ENCODE measurements at places on chromosomes 7 and 10.
A peak's percentile ranks its signal among the peaks of the same experiment; 100 is the strongest.

DNA sequence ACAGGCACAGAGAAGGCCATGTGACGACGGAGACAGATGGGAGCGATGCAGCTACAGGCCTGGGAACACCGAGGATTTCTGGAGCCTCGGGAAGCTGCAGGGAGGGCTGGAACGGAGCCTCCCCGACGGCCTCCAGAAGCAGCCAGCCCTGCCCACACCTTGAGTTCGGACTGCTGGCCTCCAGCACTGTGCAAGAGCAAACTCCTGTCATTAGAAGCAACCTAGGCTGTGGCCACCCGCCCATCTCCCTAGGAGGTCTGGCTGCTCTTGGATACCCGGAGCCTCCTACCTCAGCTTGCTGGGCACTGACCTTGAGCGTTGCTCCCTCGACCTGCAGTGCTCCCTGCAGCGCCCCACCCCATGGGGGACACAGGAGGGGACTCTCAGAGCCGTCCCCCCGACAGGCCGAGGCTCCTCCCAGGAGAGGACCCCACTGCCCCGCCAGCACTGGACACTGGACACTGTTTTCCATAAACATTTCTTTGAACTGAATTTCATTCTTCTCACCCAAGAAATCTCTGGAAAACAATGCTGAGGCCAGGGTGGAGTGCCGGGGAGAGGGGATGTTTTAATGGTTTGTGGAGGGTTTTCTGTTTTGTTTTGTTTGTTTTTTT lies 22.5 kb upstream of the TNRC18 start:
- no peak for DNase-seq

- DNase-seq, result no peak
Observed at GRCh38 chr10:70907637-70908405, 19.5 kb upstream of the PCBD1 start.

DNA sequence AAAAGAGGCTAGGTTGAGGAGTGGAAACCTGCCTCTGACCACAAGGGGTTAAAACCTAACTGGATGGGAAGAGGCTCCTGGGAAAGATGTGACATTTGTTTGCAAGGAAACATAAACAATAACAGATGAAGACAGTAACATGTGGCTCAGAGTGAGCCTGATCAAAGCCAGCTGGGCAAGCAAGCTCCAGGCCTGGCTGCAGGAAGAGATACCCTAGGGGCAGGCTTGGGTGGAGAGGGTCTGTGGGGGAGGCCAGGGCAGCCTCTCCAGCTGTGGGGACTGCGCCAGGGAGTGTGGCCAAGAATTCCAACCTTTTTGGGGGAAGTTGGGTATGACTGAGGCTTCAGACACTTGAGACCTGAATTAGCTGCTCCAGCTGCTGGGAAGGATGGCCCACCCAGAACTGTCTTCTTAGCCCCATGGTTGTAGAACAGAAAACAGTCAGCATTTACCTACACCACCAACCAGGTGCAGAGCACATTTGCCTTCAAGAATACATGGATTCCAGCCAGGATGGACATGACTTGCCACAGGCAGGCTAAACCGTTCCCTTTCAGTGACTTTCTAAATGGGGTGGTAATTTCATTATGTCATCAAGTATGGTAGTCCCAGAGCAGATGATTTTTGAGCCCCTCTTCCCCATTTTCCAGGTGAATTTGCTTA lies 10.4 kb upstream of the FAM170B start:
- DNase-seq, result no peak

GRCh38 chr10:52818019-52818418 lies 45.4 kb upstream of the MBL2 start:
- DNase-seq, result no peak

DNA sequence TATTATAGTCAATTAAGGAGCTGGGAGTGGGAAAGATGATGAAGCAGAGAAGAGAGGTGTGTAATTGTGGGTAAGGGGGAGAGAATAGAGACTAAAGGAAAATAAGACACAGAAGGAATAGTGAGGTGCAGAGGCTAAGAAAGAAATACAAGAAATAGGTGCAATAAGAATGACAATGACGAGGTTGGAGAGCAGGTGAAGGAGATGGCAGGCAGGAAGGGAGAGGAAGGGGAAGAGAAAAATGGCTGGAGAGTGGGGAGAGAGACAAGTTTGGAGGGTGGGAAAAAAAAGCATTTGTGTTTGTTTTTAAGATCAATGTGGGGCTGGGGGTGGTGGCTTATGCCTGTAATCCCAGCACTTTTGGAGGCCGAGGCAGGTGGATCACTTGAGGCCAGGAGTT lies 27.6 kb upstream of the MKLN1 start:
- DNase-seq, result no peak

DNA sequence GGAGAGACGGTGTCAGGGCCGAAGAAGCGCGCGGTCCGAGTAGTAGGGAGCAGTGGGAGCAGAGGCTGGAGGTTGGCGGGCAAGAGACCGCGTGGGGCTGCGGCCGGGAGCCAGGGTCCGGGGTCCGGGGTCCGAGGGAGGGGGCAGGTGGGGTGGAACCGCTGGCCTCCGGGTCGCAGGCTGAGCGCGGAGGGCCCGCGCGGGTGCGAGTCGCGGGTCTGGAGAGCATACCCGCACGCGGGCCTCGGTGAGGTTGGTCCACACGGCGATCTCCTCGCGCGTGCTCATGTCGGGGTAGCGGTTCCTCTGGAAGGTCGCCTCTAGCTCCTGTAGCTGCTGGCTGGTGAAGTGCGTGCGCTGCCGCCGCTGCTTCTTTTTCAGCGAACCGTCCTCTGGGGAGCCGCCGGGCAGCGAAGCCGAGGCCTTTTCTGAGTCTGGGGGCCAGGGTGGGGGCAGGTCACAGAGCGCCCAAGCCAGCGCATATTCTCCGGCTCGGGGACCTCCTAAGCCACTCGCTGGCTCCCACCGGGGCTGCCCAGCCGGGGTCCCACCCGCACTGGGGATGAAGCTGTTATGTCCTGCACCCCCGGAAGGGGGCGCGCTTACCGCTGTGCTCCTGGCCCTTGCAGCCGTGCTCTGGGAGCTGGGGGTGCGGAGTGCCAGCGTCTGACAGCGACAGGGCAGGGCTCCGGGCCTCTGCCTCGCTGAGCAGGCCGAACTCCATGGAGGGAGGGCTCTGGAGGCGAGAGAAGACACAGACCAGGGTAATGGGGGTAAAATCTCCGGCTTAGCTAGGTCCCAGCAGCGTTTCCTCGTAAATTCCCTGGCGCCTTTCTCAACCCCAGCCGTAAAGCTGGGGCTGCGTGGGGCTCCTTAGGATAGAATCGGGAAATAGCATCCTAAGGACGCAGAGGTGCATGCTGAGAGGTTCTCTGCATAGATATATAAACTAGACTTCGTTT lies 5.5 kb downstream of the ELOVL3 start:
- DNase-seq, result peak; percentile 80

- no peak for DNase-seq
Observed at GRCh38 chr7:24422441-24423010, 138.5 kb downstream of the NPY start.

GRCh38 chr7:44045226-44046014 lies 918 bp downstream of the DBNL start:
- no peak for DNase-seq

- DNase-seq, result peak; percentile 20
Observed at GRCh38 chr10:47207281-47207615, 92.7 kb upstream of the GDF10 start.

DNA sequence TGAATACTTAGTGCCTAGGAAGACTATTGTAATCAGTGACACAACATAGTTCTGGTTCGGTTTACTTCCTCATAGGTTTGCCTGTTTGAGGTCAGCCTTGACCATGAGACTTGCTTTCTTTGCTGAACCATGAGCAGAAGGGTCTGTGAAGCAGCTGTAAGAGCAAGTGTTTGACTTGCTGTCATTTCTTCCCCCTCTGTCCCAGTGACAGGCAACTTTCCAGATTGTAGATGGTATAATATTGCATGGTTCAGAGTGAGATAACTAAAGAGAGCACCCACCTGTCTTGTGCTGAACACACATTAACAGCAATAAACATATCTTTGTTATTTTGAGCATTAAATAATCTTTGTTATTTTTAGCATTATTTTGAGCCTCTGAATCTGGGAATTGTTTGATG lies 9.3 kb upstream of the RTKN2 start:
- DNase-seq, result no peak

DNA sequence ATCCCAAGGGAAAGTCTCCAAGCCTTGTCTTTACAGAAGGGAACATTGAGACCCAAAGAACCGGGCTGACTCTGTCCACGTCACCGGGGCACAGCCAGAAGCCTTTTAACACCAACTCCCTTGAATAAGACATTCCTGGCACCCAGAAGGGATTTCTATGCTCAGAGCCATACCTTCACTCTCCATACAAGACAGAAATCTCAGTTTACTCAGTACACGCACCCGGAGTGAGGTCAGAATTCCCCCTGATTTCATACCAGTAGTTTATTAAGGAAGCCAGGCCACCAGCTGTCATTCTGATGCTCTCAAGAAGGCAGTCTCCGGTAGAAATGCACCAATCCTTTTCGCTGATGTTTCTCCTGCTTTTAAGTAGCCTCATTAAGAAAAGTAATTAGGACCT lies 134.2 kb upstream of the KCNMA1 start:
- DNase-seq, result no peak

DNA sequence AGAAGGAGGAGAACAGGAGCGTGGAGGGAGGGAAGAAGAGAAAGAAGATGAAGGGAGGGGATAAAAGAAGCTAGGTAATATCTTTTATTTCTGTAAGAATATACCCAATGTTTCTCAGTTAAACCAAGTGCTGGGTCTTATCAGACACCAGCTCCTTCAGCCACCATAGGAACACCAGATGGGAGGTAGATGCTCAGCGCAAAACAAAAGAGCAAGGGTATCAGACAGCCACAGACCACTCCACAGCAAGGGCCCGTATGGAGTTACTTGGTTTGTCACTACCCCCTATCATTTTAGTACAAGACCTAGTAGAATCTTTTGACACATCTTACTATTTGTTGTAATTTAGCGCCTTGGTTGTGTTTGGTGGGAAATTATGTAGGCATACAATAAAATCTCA lies 65.9 kb upstream of the FAM133B start:
- no peak for DNase-seq

DNA sequence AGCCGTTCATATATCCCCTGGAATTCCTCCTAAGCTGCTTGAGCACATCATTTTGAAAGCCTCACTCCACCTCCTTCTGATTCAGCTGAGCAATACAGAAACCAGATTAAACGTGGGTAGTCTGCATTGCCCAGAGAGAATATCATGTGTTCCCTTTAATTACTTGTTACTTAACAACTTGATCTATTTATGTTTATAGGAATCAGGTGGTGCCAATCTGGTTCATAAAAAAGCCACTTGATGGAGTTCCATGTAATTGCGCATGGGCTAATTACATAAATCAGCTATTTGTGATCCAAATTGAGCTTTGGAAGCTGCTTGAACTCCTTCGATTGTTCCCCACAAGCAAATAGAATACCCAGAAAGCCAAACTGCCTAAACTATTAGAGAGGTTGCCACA lies 114.7 kb upstream of the ADCY1 start:
- DNase-seq, result no peak

- no peak for DNase-seq
Observed at GRCh38 chr7:140061607-140061930, 1.2 kb downstream of the PARP12 start.

DNA sequence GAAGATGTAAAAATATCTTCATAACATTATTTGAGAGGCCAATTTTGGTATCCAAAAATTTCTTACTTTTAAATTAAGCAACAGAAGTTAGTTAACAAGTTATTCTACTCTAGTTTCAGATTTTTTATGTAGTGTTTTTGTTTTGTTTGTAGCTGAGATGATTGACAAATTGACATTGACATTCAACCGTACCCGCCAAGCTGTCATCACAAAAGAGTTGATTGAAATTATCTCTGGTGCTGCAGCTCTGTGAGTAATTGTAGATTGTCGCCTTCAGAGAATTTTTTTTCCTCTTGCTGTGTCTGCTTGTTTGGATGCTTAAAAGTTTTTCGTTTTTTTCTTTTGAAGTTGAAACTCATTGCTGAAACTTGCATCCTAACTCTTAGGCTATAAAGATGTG lies 14.6 kb downstream of the ATP5F1C start:
- DNase-seq, result no peak

GRCh38 chr7:159112136-159113011 lies 32.3 kb downstream of the VIPR2 start:
- DNase-seq, result no peak

DNA sequence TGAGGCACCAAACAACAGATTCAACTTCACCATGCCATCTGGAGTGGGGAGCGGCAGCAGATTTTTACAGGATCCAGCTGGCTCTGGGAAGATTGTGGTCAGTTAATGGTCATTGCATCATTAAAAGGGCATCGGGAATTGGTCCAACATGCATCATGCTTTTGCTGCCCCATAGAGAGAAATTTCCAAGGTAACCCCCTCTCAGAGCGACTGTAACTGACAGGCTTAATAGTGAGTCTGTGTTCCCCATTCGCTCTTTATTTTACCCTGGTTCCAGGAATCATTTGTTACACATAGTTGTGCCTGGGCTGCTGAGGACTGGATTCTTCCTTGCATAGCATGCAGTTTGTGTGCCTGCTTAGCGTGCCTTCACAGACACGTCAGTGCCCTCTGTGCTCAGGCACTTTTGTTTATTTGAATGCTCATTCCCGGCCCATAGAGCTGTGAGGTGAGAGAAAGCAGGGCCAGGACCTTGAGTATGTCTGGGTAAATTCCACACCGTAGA lies 49.9 kb downstream of the CDHR3 start:
- DNase-seq, result no peak

- no peak for DNase-seq
Observed at GRCh38 chr7:98681511-98681910, 64.4 kb downstream of the NPTX2 start.

GRCh38 chr7:27113991-27114769 lies 11.7 kb upstream of the HOXA2 start:
- no peak for DNase-seq

- DNase-seq, result no peak
Observed at GRCh38 chr10:4688168-4688567, 137.8 kb upstream of the AKR1E2 start.

DNA sequence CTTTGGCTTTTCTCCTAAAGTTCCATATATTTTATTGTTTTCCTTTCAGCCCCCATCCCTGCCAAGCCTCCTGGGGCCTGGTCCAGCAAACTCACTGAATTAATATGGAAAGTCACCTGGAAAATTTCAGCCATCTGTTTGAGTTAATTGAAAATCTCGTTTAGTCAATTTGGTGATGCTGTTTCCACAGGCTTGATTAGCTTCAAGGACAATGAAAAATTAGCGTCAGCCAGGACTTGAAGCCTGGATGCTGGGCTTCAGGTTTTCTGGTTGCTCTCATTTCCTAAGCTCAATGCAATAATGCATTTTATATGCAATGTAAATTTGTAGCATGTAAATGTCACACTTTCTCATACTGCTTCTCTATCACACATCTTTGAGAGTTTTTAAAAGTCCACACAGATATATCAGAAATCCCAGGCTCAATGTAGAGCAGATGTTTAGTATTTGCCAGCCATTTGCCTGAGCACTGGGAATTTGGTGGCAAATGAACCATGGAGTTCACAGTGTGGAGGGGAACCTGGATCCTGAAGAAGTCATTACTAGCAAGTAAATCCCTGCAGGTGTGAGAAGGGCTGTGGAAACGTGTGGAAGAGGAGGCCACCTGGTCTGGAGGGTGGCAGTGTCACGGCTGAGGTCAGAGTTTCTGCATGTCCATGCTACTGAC lies 228.5 kb downstream of the PAXIP1 start:
- DNase-seq, result no peak

DNA sequence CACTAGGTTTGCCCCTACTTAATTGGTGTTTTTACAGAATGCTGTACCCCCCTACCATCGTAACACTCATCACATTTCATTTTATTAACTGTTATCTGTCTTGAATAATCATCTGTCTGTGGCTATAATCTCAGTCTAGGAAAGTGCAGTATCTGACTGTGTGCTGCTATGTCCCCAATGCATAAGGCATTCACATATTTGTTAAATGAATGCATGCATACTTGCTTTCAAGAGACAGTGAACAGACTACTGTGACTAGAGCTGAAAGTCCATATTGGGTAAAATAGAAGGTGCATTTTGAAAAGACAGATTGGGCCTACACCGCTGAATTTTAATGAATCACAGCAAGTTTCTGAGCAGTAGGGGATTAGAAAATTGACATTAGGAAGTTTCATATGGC lies 112.3 kb downstream of the ARHGAP12 start:
- no peak for DNase-seq

All from stimulated activated CD4-positive, alpha-beta T cell treated with anti-CD3 and anti-CD28 coated beads, Interleukin-1b, Interleukin-23, amount 100 ng/mL, for 48 hours (primary cell).